ENCODE measurements at places on chromosomes 16 and 17. TPM values are rescaled to one million over a fixed set of nuclear protein-coding genes. Genes with fewer than 3 reads are reported as not detected.

GRCh38 chr16:1157639-1158455, 4.9 kb downstream of the CACNA1H start:
- no peak for DNase-seq

- peak; percentile 55 for DNase-seq
Measured at GRCh38 chr17:81135505-81136278, 29.6 kb upstream of the PVALEF start.

DNA sequence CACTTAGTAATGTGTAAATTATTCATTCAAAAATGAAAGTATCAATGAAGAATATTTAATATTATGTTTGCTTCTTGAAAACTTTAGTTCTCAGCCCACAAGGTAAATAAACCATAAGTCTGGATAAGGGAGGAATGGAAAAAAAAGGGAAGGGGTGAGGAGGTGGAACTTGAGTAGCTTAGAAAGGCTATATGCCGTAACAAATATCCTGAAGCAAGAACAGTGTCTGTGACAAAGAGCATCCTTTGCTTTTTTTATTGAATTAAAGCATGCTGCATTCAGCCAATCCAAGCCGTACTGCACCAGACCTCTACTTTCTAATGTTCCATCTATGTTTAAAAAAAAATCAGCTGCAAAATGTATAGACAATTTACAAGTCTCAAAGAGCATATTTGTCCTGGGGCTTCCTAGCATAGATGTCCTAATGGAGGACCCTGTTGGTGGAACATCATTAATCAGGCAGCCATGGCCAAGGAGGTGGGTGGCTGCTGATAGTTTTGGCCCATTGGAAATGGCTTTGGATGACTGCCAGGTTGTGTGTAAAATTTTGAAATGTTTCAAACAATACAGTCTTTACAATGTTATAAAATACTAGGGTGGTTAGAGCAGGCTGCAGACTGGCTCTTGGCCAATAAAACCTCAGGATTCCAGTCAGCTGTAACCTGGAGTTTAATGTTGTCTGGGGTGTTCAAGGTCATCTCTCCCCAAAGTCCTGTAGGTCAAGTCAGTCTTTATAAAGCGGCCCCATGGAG, 895.8 kb upstream of the SOX9 start:
- DNase-seq = no peak

DNA sequence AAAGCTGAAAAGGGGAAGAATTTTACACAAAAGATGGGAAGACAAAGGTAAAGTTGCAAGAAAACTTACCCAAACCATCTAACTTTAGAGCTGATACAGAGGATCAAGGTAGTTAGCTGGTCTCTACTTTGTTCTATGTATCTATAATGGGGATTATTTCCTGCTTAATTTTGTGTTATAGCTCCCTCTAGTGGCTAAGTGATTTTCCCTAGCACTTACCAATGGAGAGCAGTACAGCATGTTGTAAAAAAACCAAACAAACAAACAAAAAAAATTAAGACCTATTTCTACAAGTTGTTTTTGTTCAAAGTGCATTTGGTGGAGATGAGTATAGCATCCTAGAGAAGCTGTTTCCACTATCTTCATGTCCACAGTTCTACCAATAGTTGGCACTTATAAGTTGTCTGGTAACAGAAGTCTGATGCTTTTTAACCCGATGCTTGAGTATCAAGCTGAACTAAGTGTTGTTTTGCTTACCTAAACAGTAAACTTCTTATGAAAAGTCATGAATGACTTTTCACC, 7.5 kb downstream of the SRSF1 start:
- peak; percentile 86 for DNase-seq

DNA sequence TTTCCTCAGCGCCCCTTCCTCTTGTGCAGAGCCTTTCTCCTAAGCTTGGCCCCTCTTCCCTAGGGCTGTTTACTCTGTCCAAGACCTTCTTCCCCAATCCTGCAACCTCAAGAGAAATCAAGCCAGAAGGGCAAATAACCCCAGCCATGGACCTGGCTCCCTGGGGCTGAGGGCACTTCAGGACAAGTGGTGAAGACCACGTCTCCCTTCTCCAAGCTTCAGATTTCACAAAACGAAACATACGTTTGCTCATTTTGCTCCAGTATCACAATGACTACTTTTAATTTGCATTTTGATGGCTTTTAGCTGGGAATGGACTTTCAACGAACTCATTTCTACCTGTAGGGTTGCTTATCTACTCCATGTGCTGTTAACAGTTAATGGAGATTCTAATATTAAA, 139.8 kb upstream of the CACNG5 start:
- DNase-seq = no peak

DNA sequence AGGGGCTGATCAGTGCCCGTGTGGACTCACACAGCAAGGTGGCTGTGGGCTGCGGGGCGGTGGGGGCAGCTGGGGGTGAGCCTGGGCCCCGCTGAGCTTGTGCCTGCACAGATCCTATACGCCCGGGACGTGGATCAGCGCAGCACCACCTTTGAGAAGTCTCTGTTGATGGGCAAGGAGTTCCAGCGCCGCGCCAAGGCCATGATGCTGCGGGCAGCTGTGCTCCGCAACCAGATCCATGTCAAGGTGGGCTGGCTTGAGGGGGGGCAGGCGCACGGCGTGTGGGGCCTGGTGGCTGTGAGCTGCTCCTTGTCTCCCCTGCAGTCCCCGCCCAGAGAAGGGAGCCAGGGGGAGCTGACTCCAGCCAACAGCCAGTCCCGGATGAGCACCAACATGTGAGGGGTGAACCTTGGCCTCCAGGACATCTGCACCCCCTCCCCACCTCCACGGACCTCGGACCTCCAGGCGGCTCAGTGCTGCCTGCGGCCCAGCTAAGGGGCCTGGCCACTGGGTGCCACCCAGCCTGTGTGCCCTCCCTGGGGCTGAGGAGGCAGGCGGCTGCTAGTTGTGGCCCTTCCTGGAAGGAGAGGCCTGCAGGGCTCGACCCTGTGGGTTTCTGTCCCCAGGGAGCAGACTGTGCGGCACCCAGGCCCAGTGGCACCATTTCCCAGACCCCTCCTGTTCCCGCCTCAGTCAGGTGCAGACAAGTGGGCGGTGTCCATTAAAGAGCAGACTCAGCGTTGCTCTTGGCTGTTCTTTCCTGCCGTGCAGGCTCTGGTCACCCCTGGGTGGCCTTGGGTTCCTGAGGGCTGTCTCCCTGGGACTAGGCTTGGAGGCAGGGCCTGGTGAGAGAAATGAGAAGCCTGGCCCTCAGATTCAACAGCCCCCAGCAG, 5.3 kb downstream of the GPS1 start:
- DNase-seq = no peak

HASPIN gene
- 13.1 TPM for total RNA-seq

PRSS33 gene
- not detected for total RNA-seq

HOXB2 gene
- 7.0 TPM for total RNA-seq
